Left lung (tissue), 14 donors: ENCODE measurements at places on chromosomes 2 and 18. TPM values are rescaled to one million over a fixed set of nuclear protein-coding genes. Genes with fewer than 3 reads are reported as not detected.

DNA sequence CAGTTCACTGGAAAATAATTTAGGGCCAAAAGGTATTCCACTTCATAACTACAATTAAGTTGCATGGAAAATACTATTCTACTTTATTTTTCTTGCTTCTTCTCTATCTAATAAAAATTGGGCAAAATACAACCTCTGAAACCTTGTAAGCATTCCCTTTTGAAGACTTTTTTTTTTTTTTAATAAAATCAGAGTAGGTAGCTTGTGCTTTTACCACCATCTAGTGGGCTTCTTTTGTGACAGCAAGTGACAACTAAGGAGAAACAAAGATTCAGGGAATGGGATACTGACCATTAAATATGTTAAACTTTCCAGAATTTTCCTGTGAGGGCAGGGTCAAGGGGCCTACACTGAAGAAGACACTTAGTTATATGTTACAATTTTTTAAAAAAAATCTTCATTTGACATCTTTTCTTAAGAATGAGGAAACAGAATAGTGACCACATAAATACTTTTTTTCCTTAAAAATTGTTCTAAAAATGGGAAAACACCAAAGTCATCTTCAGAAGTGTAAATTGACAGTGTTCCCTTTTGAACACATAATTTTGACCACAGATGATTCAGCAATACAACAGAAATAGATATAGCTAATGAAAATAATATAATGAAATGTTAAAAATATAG lies 1183.2 kb upstream of the ACVR2A start:
- DNase-seq = peak; percentile 36

The SP9 gene
- not detected for polyA plus RNA-seq

DNA sequence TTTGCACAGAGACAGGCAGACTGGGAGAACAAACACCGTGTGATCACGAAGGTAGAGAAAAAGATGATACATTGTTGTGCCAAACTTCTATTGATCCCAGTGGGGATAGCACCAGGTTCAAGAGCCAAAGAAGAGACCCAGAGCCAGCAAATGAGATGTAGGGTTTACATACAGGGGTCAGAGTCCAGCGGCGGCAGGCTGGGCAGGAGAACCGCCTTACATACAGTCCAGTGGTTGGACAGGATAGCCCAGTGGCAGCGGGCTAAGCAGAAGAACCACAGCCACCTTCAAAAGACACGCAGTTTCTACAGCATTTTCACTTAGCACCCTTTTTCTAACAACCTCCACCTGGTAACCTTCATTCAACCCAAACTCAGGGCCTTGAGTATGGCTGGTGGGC lies 932.8 kb downstream of the SLC4A3 start:
- no peak for DNase-seq

DNA sequence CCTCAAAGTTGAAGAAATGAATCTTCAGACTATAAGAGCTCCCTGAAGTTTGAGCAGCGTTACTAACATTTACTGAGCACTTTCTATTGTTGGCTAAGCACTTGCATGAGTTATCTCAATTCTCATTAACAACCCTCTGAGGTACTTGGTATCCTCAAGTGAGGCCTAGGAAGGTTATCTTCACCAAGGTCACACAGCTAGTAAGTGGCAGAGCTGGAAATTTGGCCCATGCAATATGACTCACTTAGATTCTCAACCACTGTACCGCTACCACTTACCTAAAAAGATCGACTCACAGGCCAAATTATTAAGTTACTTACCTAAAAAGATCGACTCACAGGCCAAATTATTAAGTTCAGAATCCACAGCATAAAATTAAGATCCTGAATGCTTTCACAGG lies 8.7 kb upstream of the METAP1D start:
- no peak for DNase-seq

The REEP1 gene
- polyA plus RNA-seq = 19.9 TPM

DNA sequence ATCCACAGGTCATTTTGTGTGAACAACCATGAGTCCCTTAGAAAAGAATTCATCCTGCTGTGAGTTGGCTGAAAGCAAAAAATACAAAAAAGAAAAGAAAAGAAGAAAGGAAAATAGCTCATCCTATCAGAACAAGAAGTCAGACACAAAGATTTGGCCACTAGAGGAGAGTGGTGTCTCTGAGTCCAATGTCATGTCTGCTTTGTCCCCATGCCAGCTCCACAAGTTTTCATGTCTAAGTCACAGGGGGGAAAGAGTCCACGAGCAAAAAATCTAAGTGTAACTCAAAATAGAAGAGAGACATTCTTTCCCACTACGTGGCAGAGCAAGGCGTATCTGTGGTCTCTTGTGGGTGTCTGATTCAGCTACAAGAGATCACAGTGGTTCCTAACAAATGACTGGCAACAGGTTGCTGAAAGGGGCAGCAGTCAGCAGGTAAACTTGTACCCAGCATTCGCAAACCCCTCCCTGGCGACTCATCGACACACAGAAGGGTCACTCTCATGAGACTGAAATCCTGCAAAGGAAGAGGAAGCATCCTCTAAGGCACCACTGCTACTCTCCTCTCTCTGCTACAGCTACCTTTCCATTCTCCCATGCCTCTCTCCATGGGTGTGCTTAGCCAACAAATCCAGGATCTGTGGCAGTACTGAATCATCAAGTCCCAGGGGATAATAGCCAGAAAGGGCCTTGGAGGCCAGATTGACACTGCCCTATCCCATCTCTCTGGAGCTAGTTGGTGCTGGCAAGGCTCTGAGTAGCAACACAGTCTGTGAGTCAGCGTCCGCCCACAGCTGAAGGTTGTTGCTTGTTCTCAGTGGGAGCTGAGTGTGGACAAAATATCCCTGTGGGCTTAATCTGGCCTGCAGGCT lies 123.0 kb upstream of the SLC39A10 start:
- peak; percentile 64 for DNase-seq

The TUBB8B gene
- 0.84 TPM for polyA plus RNA-seq

GRCh38 chr18:42689310-42689709 lies 426.2 kb downstream of the RIT2 start:
- DNase-seq = no peak

DNA sequence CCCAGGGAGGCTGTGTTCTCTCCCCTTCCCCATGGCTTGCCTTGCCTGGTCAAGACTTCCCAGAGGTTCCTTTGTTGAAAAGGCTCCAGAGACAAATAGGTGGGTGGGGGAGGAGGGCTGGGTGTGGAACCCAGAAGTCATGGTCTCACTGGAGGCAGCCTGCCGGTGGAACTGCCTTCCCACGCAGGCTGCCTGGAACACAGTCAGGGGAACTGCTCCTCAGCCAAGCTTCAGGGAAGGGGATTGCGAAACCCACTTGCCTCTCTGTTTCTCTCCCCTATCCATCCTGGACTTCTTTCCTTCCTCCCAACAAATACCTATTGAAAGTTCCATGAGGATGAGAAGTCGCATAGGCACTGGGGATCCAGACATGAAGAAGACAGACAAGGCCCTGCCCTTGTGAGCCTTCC lies 31.6 kb downstream of the MARCO start:
- peak; percentile 16 for DNase-seq

- no peak for DNase-seq
These were observed 229.6 kb downstream of the LPIN1 start for GRCh38 chr2:11976073-11976472.

The OTX1 gene
- 0.04 TPM for polyA plus RNA-seq

- DNase-seq = no peak
These were observed 81.4 kb downstream of the KCNS3 start for GRCh38 chr2:17959833-17960232.

DNA sequence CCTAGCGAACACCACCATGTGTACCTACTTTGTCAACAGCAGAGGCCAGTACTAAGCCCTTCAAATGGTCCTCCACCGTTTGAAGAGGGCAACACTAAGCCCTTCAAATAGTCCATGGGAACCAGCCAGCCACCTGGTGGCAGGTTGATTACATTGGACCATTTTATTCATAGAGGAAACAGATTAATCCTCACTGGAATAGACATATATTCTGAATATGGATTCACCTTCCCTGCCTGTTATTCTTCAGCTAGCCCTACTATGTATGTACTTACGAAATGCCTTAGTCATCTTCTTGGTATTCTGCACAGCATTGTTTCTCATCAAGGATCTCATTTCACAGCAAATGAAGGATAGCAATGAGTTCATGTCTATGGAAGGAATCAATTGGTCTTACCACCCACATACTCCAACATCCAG lies 10.0 kb upstream of the ZNF396 start:
- DNase-seq = no peak

GRCh38 chr2:221310730-221311129 lies 261.4 kb downstream of the EPHA4 start:
- no peak for DNase-seq

The REG1B gene
- not detected for polyA plus RNA-seq

DNA sequence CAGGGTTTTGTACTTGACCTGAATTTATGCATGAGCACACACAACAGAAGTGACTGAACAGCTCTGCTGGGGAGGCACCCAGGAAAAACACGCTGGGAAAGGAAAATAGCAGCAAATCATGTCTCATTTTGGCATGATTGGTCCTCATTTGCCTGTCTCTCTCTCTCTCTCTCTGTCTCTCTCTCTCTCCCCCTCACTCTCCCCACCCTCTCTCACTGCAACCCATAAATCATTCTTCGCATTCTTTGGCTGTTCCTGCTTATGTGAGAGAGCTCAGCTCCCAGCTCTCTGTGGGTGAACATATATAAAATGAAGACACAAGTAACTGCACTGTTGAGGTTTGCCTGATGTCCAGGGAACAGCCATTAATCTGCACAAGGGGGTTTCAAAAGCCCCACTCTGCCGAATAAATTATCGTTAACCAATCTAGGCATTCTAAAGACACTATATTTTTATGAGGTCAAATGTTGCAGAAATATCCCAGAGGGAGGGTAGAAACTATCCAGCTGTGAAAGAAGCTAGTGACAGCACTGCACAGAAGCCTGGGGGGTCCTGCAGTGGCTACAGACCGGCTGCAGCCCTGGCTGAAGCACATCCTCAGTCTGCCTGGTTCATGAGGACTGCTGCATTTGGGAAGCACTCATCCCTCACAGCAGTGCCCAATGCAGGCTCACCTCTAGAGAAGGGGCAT lies 260.3 kb downstream of the AFF3 start:
- no peak for DNase-seq
